Stimulated activated CD4-positive, alpha-beta T cell treated with anti-CD3 and anti-CD28 coated beads, Interleukin-4, amount 100 ng/mL, for 4 hours (primary cell): ENCODE measurements at places on chromosomes 13 and 19.

GRCh38 chr13:99218969-99219368 lies 18.3 kb downstream of the UBAC2 start:
- no peak for DNase-seq

GRCh38 chr19:43504426-43505185 lies at the start of gene PHLDB3:
PHLDB3 (minus strand) TSS chr19:43504746; CDS start chr19:43504118, 628 bp downstream.
- peak; percentile 46 for DNase-seq

DNA sequence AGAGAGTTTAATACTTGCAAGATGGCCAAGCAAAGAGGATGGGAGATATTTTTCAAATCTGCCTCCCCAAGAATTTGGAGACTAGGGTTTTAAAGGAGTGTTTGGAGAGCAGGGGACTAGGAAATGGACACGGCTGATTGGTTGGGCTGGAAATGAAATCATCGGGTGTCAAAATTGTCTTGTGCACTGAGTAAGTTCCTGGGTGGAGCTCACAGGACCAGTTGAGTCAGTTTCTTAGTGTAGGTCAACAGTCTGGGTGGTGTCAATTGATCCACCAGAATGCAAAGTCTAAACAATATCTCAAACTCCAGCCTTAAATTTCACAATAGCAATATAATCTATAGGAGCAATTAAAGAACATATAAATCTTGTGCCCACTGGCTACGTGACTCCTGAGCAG lies 23.0 kb upstream of the CEACAM4 start:
- no peak for DNase-seq

- no peak for DNase-seq
Measured at GRCh38 chr19:29876414-29876813, 64.6 kb downstream of the CCNE1 start.

- no peak for DNase-seq
Measured at GRCh38 chr19:8224394-8225145, 15.4 kb downstream of the CERS4 start.
